ENCODE measurements at places on chromosomes 1 and 21.

DNA sequence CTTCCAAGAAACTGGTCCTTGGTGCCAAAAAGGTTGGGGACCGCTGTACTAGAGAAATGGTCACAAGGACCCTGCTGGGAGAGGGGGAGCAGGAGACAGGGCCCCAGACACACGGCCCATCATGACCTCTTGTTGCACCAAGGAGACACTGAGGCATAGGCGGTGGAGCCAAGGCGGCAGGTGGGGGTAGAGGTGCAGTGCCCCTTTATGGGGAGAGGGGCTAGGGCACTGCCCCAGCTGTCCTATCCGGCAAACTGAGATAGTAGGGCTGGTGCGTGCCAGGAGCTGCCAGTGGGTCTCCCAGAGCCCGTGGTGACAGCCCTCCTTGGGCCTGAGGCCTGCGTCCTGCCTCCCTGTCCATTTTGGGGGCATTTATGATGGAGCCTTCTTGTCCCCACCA is 20.3 kb downstream of the TNNT2 start:
- DNase-seq = no peak

DNA sequence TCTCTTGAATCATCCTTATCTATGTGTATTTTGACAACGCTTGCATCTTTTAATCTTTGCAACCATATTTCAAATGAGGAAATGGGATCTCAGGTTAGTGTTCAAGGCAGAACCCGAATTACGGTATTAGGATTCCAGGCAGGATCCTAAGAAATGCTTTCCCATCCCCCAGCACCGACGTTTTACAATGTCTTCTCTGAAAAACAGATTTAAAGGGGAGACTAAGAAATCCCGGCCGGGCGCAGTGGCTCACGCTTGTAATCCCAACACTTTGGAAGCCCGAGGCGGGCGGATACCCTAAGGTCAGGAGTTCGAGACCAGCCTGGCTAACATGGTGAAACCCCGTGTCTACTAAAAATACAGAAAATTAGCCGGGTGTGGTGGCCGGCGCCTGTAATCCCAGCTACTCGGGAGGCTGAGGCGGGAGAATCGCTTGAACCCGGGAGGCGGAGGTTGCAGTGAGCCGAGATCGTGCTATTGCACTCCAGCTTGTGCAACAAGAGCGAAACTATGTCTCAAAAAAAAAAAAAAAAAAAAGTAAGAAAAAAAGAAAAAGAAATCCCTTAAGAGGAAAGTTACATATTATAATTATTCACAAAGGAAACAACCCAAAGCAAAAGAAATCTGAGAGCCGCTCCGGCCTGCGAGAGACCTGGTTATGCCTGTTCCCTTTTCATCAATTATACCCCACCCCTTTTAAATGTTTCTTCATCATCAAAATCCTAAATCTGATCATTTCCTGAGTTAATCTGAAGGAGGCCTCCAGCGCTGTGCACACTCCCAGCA is 801 bp upstream of the GORAB start:
- DNase-seq = no peak

DNA sequence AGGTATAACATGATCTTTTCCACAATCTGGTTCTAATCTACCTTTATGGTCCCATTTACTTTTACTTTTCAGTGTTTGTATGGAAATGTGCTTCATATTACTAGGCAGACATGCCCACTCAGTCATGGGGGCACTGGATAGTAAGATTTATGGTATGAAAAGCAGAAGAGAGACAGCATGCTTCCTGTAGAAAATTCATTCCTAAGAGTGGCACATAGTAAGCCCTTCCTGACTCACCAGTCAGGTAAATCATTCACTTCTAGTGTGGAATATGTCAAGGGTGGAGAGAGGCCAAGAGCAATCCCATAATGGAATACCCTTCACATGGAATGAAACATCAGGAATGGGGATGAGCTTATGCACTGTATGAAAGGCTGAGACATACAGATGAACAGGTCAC is 49.5 kb upstream of the BCL10 start:
- no peak for DNase-seq

GRCh38 chr1:17060306-17060749 is 6.5 kb upstream of the SDHB start:
- DNase-seq = no peak

DNA sequence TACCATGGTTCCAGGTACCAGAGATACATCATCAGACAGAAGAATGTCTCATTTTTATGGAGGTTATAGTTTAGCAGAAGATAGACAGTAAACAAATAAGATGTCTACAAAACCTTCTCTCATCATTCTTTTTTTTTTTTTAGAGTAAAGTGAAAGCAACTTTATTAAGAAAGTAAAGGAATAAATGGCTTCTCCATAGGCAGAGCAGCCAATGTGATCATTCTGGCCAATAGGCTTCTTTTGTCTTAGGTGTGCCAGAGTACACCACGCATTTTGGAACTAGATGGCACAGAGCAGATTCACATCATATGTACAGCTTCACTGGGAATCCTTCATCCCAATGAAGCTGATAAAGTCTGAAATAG is 428.2 kb downstream of the SMYD3 start:
- DNase-seq = no peak

DNA sequence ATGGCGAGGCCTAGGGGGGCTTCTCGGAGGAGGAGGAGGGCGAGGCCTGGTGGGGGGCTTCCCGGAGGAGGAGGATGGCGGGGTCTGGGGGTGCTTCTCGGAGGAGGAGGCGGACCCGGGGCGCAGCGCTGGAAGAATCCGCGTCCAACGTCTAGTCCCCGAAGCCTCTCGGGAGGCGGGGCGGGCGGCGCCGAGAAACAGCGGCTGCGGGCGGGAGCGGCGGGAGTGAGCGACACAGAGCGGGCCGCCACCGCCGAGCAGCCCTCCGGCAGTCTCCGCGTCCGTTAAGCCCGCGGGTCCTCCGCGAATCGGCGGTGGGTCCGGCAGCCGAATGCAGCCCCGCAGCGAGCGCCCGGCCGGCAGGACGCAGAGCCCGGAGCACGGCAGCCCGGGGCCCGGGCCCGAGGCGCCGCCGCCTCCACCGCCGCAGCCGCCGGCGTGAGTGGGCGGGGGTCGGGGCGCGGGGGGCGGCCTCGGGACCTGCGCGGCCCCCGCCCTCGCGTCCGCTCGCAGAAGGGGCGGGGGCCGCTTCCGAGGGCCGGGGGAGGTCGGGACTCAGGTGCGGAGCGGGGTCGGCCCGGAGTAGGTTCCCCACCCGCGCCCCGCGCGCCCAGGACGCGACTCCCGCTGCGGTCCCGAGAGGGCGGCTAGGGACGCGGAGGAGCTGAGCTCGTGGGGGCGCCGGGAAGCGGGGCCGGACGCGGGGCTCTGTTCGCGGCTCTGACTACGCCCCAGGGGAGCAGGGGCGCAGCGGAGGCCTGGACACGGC is at the start of gene KLHL17:
KLHL17 (plus strand) TSS at position 222 of the 769 bp plus-strand sequence; CDS start at position 332, 110 bp downstream.
- DNase-seq = peak; percentile 34

GRCh38 chr1:112772781-112773180 is 57.6 kb upstream of the PPM1J start:
- no peak for DNase-seq

Data from fibroblast of skin of left biceps (primary cell).